Thoracic aorta endothelial cell (primary cell): ENCODE measurements at places on chromosomes 1 and 21. TPM values are rescaled to one million over a fixed set of nuclear protein-coding genes. Genes with fewer than 3 reads are reported as not detected.

The MAB21L3 gene
- total RNA-seq = not detected in 2 replicates

The MPL gene
- total RNA-seq = 0.07 TPM in 1 of 2 replicates, not detected in the other

The AVPR1B gene
- not detected in 2 replicates for total RNA-seq

The SMIM1 gene
- 0.66 and 1.7 TPM in 2 replicates for total RNA-seq

The S100A7A gene
- total RNA-seq = not detected in 2 replicates

The AQP10 gene
- 0.13 TPM in 1 of 2 replicates, not detected in the other for total RNA-seq

The AKT3 gene
- total RNA-seq = 87.8 and 92.4 TPM in 2 replicates

The BRDT gene
- not detected in 2 replicates for total RNA-seq

The AK5 gene
- 0.65 and 8.2 TPM in 2 replicates for total RNA-seq

The IGFN1 gene
- not detected in 2 replicates for total RNA-seq

The ESPN gene
- 0.65 and 1.1 TPM in 2 replicates for total RNA-seq

The SH2D5 gene
- 0.80 and 2.8 TPM in 2 replicates for total RNA-seq

The LINGO4 gene
- not detected in 2 replicates for total RNA-seq

The OPTC gene
- total RNA-seq = not detected in 2 replicates

The ASAP3 gene
- 5.2 and 9.7 TPM in 2 replicates for total RNA-seq

The BACE2 gene
- total RNA-seq = 143 and 259 TPM in 2 replicates

The DNASE2B gene
- not detected in 2 replicates for total RNA-seq

The NIBAN1 gene
- total RNA-seq = 12.2 and 14.9 TPM in 2 replicates

The AMY1B gene
- not detected in 2 replicates for total RNA-seq

The KIRREL1 gene
- 39.6 and 47.8 TPM in 2 replicates for total RNA-seq

The NES gene
- total RNA-seq = 240 and 287 TPM in 2 replicates

The FALEC gene
- total RNA-seq = not detected in 2 replicates

The HFM1 gene
- 0.40 and 0.79 TPM in 2 replicates for total RNA-seq

The ZBTB7B gene
- total RNA-seq = 10.2 and 15.0 TPM in 2 replicates

The CD244 gene
- total RNA-seq = not detected in 2 replicates

The CA14 gene
- total RNA-seq = not detected in 2 replicates

The IFI44L gene
- total RNA-seq = 1.7 and 2.1 TPM in 2 replicates

The DSCAM gene
- not detected in 2 replicates for total RNA-seq

The SORT1 gene
- 12.9 and 21.2 TPM in 2 replicates for total RNA-seq

The TRPM2 gene
- total RNA-seq = not detected in 2 replicates

The AMPD1 gene
- not detected in 2 replicates for total RNA-seq

The RNF19B gene
- total RNA-seq = 34.2 and 36.6 TPM in 2 replicates

The KRTAP7-1 gene
- total RNA-seq = not detected in 2 replicates

The SLC5A9 gene
- total RNA-seq = not detected in 2 replicates
